ENCODE measurements at places on chromosomes 6 and 20. TPM values are rescaled to one million over a fixed set of nuclear protein-coding genes. Genes with fewer than 3 reads are reported as not detected.

- peak; percentile 65 for DNase-seq
These were observed 915 bp downstream of the TMEM63B start for GRCh38 chr6:44128020-44128917.

SIRPB2 gene
- not detected for total RNA-seq

DCDC2 gene
- 4.7 TPM for total RNA-seq

DHX16 gene
- 18.2 TPM for total RNA-seq

Data from hepatocyte (in vitro differentiated cells).